ENCODE measurements at places on chromosomes 6 and 20. TPM values are rescaled to one million over a fixed set of nuclear protein-coding genes. Genes with fewer than 3 reads are reported as not detected.

GRCh38 chr6:31588871-31589650 lies 3.0 kb downstream of the LST1 start:
- DNase-seq: no peak

DNA sequence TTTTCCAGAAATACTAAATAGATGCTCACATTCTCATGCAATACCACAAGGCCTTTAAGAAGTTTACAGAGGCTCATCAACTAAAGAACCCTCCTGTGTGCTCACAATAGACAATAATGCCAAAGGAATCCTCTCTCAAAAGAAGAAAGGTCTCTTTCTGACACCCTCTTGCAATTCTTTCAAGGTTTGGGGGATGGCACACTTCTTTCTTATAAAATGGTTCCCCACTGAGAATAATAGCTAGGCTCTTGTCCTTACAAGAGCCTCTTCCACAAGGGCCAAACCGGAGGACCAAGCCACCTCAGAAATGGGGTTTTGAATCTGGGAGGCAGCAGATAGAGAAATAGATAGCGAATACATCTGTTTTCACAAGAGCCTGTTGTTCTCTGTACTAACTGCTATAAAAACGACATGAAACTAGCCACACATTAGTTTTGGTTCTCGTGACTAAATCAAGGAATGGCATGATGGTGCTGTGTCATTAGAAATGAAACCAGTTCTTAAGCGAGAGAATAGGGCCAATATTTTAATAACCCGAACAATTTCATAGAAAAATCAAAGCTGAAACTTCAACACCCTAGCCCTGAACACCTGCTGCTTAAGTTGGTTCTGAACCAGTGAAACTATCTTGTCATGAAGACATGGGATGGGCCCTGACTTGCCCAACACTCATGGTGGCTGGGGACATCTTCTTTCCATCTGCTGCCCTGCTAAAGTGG lies 81.1 kb downstream of the PRDM1 start:
- no peak for DNase-seq

Gene FAM217A
- not detected for total RNA-seq

DNA sequence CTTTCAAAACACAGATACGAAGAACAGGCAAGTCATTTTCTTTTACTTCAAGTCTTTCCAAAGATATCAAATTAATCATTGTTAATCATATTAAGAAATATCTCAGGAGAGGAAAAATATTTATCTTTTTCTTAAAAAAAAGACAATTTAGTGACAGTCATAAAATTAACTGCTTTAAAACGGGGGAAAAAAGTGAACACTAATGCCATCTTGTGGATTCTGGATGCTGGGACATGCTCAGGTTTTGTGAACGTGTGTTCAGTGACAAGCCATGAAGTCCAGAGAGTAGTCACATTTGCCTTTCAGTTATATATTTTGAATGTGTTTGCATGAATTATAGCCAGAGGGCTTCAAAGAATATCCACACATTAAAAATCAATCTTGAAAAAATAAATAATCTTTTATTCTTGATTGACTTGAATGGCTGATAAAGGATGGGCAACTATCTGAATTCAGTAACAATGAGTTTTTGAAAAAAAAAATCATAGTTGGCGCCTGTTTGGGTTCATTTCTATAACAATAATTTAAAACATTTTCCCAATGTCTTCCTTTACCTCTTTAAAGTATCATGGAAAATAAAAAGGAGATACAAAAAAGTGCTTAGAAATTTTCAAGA lies 74.7 kb upstream of the NOX3 start:
- no peak for DNase-seq

All from frontal cortex (tissue), 4 donors.